Suppressor macrophage treated with lipopolysaccharide for 4 hours (primary cell): ENCODE measurements at places on chromosomes 5 and 9.

- no peak for DNase-seq
These were observed 84.6 kb upstream of the ANXA1 start for GRCh38 chr9:73067074-73067473.

GRCh38 chr9:3903273-3903672 lies 377.5 kb upstream of the RFX3 start:
- no peak for DNase-seq

DNA sequence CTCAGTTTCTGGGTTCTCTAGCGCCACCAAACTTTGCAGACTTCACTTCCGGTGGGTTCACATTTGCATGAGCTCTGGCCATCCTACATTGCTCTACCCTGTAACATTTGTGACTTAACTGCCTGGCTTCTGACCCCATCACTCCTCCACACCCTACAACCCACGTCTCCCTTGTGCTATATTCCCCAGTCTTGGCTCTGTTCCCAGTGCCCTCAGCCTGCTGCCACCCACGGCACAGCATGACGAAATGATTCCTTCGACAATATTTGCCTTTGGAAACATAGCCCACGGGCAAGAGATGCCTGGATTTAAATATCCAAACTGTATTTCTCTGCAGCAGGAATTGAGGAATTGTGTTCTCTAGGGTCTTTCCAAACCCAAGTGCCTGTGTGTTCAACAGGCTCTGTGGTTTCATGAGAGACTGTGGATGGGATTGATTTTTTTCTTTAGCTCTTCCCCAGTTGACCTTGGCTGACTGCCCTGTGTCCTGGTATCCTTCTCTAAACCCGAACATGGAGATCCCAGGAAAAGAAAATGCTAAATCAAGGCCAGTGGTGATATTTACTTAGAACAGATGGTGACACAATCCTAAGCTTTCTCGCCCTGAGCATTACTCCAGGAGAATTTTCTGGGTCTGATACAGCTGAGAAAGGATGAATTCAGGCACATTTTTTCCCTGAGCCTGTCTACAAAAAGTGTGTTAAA lies 44.4 kb upstream of the GRIA1 start:
- no peak for DNase-seq

GRCh38 chr5:148312153-148312552 lies at the start of gene SPINK7:
Gene SPINK7, plus strand, starts transcription at chr5:148312423. Its CDS starts 61 bp downstream, at chr5:148312484.
- no peak for DNase-seq

DNA sequence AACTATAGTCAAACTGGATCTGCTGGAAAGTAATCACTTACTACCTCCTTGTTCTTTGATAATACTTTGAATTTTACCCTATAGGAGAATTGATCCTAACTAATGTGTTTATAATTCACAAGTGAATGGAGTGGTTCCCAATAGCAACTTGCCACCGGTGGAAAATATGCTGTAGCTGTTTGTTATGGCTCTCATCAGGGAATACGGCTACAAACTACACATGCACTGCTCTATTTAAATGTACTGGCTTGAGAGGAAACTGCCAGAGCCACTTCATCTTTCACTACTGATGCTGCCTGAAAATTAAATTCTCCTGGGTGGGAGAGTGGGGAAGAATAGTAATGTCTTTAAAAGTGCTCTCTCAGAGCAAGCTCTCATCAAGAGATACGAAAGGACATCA lies 448.5 kb upstream of the GRAMD2B start:
- no peak for DNase-seq

GRCh38 chr5:54385994-54386393 lies 69.5 kb upstream of the HSPB3 start:
- DNase-seq, result no peak
